Kidney (tissue), 22 donors: ENCODE measurements at places on chromosomes 16 and 17. TPM values are rescaled to one million over a fixed set of nuclear protein-coding genes. Genes with fewer than 3 reads are reported as not detected.

DNA sequence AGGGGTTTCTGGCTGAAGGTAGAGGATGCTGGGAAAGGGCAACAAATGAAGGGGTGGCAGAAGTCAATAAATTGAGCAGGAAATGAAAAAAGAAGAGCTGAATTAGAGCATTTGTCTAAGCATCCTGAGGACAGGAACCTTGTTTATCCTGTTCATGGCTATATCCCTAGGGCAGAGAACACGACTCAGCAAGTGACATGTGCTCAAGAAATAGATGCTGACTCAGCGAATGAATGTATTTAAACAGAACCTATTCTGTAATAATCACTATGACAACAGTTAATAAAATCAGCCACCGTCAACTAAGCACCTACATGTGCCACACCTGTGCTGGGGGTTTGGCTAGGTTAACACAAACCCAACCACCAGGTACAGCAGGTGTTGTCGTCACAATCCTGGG lies 80.3 kb downstream of the CDK5R1 start:
- DNase-seq, result no peak

GRCh38 chr17:78797691-78798585 lies 15.9 kb upstream of the CYTH1 start:
- DNase-seq, result no peak

DNA sequence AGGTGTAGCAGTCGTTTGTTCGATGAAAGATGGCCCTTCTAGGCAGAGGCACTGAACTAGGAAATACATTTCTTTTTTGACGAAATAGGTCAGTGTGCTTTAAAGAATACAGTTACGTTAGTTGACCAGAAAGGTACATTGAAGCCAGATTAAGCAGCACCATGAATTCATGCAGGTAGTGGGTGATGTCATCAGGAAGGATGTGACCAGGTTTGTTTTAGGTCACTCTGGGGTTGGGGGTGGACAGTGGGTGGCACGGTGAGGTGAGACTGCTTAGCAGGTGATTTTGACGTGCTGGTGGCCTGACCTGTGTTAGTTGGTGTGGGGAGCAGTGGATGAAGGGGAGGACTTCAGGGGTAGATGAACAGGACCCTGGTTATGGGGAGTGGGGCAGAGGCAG lies 3.6 kb downstream of the INO80E start:
- DNase-seq, result no peak

DNA sequence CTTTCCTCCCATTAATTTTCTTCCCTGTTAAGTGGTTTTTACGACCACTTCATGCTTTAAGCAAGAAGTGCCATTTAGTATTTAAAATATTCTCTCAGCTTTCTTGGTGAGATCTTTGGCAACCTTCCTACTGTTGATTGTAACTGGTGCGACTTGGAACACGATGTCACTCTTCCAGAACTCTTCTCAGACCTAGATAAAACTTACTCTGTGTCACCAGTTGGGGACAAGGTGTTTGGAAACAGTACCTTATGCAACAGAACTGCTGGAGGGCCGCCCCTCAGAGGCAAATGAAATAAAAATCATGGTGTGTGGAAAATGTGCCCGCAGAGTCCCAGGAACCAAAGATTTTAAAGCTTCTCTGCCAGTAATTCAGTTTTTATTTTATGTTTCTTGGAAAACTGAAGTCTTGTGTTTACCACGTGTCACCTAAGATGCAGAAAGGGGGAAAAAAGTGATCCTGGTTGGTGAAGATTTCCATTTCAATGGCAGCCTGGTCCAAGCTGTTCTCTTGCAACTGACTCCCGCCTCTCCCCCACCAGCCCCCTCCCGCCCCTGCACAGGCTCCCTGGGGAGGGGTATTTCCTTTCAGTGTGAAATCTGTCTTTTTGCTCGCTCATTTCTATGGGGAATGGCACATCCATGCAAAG lies 7.2 kb upstream of the HSD11B2 start:
- DNase-seq, result no peak

The CIBAR2 gene
- not detected for polyA plus RNA-seq

- peak; percentile 46 for DNase-seq
These were observed 540 bp downstream of the MFSD11 start for GRCh38 chr17:76738468-76738850.

DNA sequence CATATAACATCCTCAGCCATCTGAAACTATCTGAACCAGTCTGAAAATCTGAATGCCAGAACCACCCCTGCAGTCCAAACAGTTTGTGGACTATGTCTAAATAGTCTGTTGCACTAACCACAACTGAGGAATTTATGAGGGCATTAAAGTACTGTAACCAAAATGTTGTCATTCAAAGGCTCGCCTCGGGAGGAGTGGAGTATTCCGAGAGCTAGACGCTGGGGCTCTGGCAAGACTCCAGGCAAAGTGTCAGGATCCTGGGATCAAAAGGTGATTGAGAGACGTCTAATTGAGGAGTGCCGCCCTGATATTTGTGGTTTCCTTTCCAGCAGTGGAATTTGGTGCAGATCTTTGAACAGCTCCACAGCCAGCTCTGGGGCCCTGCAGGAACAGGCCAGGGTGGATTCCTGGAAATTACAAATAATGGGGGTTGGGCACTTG lies 142.9 kb upstream of the MYOCD start:
- DNase-seq, result peak; percentile 55

DNA sequence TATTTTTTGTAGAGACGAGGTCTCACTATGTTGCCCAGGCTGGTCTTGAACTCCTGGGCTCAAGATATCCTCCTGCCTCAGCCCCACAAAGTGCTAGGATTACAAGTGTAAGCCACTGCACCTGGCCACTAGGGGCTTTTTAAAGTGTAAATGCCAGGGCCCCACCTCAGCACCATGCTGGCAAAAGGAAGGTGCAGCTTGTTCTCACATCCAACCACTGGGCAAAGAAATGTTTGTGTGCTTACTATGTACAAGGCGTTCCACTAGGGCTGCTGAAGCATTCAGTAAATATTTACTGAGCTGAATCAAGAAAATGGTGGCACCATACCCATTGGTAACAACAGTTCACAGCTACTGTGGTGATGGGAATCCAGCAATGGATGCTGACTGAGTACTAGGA lies 22.6 kb downstream of the COG1 start:
- no peak for DNase-seq

- no peak for DNase-seq
These were observed 28.1 kb downstream of the SERPINF1 start for GRCh38 chr17:1789936-1790335.

DNA sequence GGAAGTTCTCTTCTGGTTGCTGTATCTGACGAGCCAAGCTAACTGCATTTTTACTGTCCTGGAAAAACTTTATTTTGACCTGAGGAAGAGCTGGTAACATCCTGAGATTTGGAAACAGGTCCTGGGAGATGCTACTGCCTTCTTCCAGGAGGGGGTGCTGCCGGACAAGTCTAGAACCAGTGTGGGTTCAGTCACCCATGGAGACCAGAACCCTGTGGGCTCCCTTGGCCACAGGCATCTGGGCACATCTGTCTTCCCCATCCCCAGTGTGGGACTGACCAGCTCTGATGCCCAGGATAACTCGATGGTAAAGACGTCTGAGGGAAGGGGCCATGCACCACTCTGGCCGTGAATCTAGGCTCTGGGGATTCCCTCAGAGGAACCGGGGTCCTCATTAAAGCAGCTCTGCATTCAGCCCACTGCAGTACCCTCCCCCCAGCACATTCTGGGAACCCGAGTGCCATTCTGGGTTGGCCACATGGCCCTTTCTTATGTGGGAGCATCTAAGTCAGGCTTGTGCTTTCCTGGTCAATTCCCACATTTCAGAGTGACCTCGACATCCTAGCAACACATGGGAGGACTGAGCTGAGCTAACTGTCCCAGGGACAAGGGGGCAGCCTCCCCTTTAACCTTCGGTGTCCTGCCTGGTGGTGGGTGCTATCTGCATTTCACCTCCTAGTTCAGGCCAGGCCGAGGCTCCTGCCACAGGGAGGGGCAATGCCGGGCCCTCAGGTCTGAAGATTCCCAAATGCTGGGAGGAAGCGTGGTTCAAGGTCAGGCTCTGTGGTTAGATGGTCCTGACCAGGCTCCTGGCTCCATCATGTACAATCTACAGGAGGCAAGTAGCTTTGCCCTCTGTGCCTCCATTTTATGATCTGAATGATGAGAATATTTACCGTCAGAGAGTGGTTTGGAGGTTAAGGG lies 6.4 kb downstream of the C16orf86 start:
- DNase-seq, result peak; percentile 56

DNA sequence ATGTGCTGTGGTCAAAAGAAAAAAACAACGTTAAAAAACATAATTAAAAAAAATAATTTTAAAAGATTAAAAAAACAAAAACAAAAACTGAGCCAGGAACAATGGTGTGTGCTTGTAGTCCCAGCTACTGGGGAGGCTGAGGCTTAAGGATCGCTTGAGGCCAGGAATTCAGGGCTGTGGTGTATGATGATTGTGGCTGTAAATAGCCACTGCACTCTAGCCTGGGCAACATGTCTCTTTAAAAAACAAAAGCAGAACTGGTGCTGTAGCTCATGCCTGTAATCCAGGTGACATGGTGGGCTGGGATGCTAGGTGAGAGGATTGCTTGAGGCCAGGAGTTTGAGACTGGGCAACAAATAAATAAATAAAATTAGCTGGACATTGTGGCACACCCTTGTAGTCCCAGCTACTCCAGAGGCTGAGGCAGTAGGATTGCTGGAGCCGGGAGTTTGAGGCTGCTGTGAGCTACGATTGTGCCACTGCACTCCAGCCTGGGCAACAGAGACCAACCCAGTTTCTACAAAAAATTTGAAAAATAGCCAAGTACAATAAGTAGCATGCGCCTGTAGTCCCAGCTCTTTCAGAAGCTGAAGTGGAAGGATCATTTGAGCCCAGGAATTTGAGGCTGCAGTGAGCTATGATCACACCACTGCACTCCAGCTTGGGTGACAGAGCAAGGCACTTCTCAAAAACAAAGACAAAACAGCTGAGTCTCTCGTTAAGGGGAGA lies 43.6 kb downstream of the NFATC3 start:
- DNase-seq, result peak; percentile 64

The ITGB3 gene
- 7.1 TPM for polyA plus RNA-seq

DNA sequence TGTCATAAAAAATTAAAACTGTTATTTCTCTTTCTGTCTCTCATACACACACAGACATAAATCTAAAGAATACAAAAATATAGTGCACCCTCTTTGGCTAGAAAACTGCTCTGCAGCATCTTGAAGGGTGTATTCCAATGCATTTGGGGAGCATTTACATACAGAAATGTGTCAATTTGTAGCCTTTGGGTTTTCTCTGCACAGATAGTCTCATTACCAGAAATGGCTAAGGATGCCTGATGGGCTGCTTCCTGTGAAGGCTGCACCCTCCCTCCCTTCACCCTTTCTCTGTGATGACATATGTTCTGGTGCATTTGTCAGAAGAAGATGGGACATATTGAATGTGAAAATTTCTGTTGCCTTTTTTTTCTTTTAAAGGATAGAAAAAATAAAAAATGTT lies 1239.3 kb downstream of the CDH11 start:
- DNase-seq, result no peak

DNA sequence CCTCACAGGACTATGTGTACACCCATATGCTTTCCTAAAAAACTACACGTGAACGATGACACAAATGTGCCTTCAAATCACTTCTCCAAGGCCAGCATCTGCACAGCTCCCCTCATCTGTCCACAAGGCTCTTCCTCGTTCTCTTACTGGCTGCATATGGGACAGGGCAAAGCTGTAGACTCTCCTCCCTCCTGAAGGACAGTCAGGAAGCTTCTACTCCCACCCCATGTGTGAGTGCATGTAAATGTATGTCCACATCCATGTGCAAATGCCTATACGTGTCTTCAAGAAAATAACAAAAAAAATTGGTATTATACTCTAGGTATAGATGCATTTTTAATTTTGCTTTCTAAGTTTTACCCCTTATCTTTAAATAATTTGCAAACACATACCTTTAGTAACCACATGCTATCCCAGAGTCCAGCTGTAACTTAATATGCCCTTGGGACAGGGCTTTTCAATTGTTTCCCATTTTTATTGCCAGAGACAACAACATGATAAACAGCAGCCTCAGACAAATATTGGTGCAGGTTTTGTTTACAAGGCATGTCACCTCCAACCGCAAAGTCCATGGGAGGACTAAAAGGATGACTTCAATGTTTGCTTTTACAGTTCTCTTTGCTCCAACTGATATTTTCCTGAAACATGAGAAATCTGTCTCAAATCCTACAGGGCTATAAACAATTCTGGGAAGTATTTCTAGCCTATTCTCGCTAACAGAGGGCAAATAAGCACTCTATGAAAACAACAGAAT lies 31.6 kb upstream of the FAAP100 start:
- DNase-seq, result peak; percentile 73

- no peak for DNase-seq
These were observed 2.4 kb downstream of the AMFR start for GRCh38 chr16:56422896-56423441.

- no peak for DNase-seq
These were observed 11.6 kb upstream of the MFAP4 start for GRCh38 chr17:19398301-19399181.

The KRTAP3-1 gene
- polyA plus RNA-seq, result not detected
